ENCODE measurements at places on chromosomes 5 and 9.

GRCh38 chr5:143217065-143217803 is 186.3 kb downstream of the NR3C1 start:
- no peak for DNase-seq

DNA sequence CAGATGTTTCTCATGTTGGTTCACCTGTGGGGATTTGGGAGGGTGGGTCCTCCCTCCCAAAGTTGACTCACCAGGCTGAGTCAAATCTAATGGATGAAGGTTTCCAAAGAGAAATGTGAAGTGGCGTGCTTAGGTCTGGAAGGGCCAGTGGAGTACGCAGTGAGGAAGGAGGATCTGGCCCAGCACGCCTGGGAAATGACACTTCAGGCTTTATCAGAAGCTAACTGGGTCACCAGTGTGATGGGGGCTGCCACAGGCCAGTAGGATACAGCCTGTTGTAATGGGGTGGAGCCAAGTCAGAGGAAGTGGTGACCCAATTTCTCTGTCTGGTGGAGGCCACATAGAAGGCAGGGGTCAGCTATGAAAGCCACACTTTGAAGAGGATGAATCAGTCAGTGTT is 18.0 kb downstream of the POLR1E start:
- no peak for DNase-seq

GRCh38 chr9:14271093-14271673 is 42.8 kb downstream of the NFIB start:
- no peak for DNase-seq

DNA sequence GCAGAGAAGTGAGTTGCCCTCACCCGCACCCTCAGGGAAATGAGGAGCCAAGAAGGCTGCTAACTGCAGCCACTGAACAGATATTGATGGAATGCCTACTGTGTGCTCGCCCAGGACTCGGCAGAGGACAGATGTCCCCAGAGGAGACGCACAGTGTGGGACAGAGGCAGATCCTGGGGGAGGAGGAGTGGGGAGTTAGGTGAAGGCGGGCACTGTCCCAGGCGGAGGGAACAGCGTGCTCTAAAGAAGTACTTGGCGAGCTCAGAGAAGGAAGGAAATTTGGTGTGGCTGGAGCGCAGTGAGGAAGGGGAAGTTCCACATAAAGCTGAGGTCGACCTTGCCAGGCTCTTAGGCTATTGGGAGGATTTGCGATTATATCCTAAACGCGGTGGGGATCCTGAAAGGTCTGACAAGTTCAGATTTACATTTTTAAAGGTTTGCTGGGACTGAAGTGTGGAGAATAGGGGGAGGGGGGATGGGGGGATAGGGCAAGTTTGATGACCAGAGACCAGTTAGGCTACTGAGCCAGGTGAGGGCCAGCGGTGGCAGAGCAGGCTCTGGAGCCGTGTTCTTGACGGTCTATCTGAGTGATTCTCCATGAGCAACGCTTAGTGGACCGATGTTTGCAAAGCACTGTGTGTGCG is 23.6 kb upstream of the CERCAM start:
- no peak for DNase-seq

DNA sequence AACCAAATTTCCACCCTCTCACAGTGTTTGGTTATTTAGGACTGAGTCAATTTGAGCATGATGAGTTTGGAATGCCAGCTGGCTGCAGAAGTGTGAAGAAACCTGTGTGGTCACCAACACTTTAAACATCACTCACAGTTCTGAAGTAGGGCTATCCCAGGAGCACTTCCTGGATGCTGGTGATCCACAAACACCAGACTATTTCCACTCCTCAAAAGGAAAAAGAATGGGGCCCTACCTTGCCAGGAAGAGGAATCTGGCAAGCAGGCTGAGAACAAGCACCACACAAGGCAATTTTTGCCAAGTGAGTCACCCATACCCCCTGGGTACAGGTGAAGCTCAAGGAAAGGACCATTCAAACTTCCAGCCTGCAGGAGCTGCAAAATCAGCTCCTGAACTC is 294.2 kb upstream of the PTGER4 start:
- no peak for DNase-seq

GRCh38 chr9:132644251-132644650 is 25.5 kb downstream of the DDX31 start:
- DNase-seq: no peak

- no peak for DNase-seq
Observed at GRCh38 chr9:80061940-80062339, 490.2 kb downstream of the TLE4 start.

GRCh38 chr5:139243425-139243970 is 45.3 kb upstream of the SIL1 start:
- DNase-seq: no peak

- no peak for DNase-seq
Observed at GRCh38 chr5:179804555-179804947, 2.1 kb downstream of the MGAT4B start.

DNA sequence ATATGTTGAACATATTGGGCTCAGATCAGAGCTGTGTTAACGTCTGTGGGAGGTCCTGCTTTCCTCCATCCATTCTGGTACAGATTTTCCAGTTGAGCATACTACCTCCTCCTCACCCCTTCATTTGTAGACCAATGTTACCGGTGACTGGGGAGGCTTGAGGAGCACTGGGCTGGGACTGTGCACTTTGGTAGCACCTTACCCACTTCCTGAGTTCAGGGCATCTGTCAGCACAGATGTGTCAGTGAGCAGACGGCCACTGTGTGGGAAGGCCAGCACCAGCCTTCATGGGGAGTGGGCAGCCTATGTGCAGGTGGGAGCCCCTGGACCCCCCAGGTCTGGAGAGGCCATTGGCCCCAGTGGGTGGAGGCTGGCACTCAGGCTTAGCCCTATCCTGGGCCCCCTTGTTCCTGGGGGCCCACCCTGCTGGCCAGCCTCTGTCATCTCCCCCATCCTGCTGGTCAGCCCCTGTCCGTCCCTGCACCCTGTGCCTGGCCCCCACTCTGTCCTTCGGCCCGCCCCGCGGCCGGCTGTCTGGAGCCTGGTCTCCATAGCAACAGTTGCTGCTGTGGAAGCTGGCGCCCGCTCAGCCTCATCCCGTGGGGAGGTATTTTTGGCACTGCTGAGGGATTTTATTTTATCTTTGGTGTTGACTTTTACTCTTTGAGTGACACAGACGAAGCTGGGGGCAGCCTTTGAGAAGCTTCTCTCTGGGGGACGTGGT is 21.3 kb downstream of the WNK2 start:
- no peak for DNase-seq

- no peak for DNase-seq
Observed at GRCh38 chr9:38318759-38319495, 73.6 kb upstream of the ALDH1B1 start.

DNA sequence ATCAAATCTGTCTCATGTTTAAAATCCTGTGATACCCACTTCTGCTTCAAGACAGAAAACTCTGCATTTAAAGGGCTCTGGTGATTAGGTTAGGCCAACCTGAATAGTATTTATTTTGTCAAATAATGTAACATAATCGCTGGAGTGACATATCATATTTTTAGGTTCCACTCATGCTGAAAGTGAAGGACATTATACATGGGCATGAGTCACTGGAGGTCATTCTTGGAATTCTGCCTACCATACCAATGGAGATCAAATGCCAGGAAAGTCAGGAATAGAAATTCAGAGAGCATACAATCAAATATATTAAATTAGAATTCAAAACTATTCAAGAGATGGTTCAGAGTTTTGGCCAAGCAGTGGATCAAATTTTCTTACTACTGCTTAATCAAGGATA is 97.1 kb upstream of the PRSS3 start:
- no peak for DNase-seq

GRCh38 chr5:150542933-150543445 is 35.1 kb downstream of the NDST1 start:
- DNase-seq: no peak

GRCh38 chr5:100905259-100905914 is 2.3 kb upstream of the ST8SIA4 start:
- DNase-seq: no peak

DNA sequence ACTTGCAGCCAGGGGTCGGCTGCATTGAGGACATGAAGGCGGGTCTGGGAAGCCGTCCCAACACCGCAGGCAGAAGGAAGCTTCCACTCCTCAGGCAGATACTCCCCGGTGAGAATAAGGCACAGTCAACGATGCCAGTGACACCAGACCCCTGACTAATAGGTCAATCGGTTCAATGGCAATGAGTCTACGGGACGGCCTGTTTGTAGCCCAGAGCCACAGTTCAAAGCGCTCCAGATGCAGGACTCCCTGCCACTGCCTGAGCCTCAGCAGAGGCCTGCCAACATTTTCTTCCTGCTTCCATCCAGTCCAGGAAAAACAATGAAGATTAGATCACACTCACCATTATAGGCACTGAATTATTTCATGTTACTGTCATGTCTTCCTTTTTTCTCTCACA is 84.5 kb upstream of the SIMC1 start:
- no peak for DNase-seq

- DNase-seq: no peak
Observed at GRCh38 chr9:124041817-124042116, 30.2 kb downstream of the LHX2 start.

DNA sequence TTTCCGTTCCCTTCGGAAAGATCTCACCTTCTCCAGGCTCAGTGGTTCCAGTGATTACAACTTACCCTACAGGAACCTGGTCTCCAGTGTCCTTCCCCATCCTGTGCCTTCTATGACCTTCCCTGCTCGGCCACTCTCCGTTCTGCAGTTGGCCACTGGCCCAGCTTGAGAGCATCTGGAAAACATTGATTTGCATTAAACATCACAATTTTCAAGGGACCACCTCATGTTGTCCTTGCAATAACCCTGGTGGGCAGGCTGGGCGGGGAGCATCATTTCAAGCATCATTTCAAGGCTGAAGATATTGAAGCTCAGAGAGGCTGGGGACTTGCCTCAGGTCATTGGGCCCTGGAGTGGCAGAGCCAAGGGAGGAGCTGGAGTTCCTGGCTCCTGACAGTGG is 177.4 kb downstream of the SEC61B start:
- no peak for DNase-seq
